ENCODE measurements at places on chromosomes 13 and 19. TPM values are rescaled to one million over a fixed set of nuclear protein-coding genes. Genes with fewer than 3 reads are reported as not detected.

NCAN gene
- 0.03 TPM for total RNA-seq

PRSS57 gene
- total RNA-seq = not detected

SELENOV gene
- total RNA-seq = not detected

CYP2A7 gene
- total RNA-seq = not detected

LSR gene
- total RNA-seq = 9.4 TPM

RFPL4AL1 gene
- 0.38 TPM for total RNA-seq

SPRYD7 gene
- 9.3 TPM for total RNA-seq

ZNF649 gene
- 0.41 TPM for total RNA-seq

PIAS4 gene
- total RNA-seq = 16.7 TPM

FBXO27 gene
- total RNA-seq = 2.8 TPM

CYP2F1 gene
- total RNA-seq = not detected

STRN4 gene
- 89.2 TPM for total RNA-seq

ALOX5AP gene
- 7.1 TPM for total RNA-seq

LONP1 gene
- total RNA-seq = 61.2 TPM

WASF3 gene
- total RNA-seq = 0.14 TPM
